ENCODE measurements at places on chromosomes 6 and 20.
A peak's percentile ranks its signal among the peaks of the same experiment; 100 is the strongest.

- DNase-seq, result no peak
Measured at GRCh38 chr6:164417537-164418261, 891.7 kb downstream of the C6orf118 start.

DNA sequence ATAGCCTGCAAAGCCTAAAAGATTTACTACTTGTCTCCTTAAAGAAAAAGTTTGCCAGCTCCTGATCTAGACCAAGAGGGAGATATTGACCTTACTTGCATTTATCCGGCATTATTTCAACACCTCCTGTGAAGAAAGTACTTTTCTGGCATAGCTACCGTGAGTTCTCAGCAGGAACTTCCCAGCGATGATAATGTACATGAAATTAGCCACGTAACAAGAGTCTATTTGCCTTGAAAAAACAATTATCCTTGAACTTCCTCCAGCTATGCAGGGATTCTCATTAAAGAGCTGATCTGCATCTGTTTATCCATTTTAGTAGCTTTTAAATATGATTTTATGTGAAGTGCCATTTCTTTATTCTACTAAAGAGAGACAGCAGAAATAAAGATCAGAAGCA is 41.7 kb downstream of the ALDH5A1 start:
- no peak for DNase-seq

GRCh38 chr6:343960-344815 is 47.4 kb upstream of the IRF4 start:
- no peak for DNase-seq

DNA sequence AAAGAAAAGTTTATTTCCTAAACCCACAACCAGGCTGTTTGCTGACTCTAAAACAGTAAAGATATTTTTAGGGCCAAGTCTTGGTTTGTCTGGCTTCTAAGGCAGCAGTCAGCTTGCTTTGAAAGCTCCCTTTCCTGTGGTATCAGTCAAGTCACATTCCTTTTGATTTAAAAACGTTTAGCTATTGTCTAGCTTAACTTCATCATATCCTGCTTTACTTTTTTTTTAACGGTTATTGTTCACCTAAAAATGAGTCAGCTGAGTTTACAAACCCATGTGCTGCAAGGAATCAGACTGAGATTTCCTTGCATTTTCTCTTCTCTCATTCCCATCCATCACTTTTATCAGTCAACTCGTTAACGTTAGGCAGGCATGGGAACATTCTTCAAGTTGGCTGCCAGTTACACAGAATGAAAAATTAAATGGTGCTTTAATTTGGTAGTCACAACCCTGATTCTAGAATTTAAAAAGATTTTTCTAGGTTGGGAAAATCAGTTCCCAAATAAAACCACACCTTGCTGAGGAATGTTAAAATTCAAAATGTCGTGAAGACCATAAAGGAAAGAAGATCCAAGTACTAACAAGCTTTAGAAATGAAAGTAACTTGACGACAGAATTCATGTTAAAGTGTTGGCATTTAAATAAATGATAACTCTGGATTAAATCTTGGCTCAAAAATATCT is 45.9 kb downstream of the ELOVL5 start:
- no peak for DNase-seq

DNA sequence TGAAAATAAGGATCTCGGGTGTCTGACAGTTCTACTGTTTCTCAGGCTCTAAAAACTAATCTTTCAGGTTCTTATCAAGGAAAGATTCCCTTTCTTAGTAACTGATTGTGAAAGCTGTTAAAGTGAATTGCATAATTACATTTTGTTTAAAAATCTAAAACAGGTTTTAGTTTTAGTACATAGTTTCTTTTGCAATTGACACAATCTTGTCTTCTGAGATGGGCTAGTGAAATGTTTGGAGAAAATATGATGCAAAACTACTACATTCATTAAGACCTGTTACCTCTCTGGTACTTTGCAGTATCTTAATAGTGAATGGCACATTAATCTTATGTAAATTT is 298.4 kb downstream of the UTRN start:
- no peak for DNase-seq

DNA sequence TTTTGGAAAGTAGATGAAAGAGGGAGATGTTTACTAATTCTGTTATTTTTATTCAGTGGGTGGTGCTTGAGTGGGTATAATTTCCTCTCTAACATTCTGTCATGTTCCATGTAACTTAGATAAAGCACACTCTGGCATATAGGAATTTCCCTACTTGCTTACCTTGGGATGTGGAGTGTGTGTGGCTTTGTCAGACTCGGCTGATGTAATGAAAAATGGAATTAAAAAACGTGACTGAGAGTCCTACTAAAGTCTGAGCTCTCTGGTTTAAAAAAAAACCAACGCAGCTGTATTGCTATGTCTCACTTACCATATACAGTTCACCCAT is 98.3 kb downstream of the JARID2 start:
- no peak for DNase-seq

GRCh38 chr20:53045941-53046340 is 73.8 kb downstream of the TSHZ2 start:
- DNase-seq, result no peak

- DNase-seq, result no peak
Measured at GRCh38 chr6:13203145-13203544, 125.2 kb downstream of the TBC1D7 start.

DNA sequence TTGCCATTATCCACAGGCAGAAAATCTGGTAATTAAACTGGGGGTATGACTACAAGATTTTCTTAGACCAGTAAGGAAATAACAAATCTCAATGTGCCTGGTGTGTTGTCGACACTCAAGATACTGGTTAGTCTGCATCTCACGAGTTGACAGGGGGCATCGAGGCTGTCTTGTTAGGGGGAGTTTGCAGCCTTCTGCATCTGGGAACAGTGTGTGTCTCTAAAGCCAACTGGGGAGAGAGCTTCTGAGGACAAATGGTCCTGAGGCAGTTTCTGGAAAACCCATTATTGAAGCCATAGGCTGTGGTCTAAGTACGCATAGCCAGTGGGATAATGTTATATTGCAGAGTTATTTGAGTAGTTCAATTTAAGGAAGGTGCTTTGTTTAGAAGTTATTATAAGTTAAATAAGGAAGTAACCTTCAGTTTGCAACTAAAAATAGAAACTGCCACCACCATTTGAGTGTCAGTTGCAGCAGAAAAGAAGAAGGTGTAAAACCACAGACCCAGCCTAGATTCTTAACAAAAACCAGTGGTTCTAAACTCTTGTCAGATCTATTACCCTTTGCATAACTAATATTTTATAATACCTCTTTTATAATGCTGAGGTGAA is 15.4 kb upstream of the MAPK13 start:
- no peak for DNase-seq

- DNase-seq, result no peak
Measured at GRCh38 chr6:33742092-33742491, 4.6 kb downstream of the IP6K3 start.

DNA sequence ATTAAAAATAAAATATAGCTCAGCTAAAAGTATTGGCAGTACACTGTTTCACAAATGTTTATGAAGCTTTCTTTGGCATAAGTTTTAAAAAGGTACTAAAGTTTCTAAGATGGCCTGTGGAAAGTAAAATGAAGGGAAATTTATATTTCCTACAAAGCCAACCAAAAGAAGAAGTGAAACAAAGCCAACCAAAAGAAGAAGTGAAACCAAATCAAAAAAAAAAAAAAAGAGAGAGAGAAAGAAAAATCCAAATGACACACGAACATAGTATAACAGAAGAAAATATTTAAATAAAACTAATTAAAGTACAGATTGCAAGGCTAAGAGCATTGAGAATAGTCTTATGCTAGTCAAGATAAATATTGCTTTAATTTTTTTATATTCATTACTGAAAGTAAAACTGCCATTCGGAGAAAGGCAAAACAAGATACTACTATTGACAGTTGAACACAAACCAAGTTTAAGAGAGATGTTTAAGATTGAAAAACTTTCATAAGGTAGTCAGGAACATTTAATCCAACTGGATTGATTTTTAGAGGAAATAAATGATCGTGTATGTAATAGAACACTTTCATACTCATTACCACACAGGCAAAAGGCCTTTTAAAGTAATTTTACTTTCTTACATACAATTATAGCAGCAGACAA is 12.8 kb upstream of the KHDRBS2 start:
- peak; percentile 26 for DNase-seq

GRCh38 chr6:155782739-155783459 is 327.3 kb upstream of the NOX3 start:
- no peak for DNase-seq

DNA sequence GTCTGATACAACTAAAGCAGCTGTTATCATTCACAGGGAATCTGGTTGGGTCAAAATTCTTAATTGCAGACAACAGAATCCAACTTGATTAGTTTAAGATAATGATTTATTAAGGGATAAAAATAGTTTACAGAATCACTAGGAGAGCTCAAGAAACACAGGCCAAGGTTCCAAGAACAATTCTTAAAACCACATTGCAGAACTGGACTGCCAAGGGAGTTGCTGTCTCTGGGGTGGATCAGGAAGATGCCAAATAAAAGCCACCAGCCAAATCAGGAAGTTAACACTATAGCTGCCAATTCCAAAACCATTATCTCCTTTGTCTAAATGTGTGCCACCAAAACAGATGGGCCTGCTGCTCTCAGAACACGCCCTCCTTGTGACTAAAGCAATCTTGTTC is 53.7 kb downstream of the NUDT3 start:
- DNase-seq, result no peak

Measured in SIG-M5 (cell line).